ENCODE measurements at places on chromosomes 7 and 10.
A peak's percentile ranks its signal among the peaks of the same experiment; 100 is the strongest.

DNA sequence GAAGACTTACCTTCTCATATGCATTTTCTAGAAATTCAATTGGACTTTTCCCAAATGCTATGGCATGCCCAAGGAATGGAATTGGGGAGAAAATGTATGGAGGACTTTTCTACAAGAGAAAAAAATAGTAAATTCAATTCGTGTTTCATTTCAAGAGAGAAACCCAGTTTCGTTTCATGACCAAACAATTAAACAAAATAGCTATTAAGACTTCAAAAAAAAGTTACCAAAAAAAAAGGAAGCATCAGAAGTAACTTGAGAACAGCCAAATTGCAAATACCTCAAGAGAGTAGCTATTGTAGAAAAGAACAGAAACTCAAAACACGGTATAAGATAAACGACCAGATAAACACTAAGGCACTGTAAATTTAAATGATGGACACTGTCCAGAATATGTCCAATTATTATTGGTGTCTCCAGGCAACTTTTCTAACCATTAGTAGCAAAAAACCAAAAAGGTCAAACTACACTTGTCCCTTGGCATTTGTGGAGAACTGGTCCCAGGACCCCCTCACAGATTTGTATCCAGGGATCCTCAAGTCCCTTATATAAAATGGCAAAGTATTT, 2.4 kb downstream of the CYP51A1 start:
- no peak for DNase-seq

DNA sequence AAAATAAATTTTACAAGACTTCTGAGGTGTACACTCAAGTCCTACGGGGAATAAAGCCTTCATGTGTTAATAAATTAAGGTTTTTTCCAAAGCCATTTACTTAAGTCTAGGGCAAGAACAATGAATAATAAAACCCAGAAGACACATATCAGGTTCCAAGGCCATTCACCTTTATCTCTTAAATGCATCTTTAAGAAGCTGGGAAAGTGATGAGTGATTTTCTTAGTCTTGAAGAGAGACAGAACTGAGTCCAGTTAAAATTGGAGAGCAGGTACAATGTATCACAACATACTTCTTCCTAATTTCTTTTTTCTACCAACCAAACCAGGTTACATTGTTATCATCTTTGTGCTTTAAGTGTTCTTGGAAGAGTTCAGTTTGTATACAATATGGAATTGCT, 189.5 kb downstream of the RAPGEF5 start:
- no peak for DNase-seq

GRCh38 chr7:39971924-39972323, 21.9 kb downstream of the CDK13 start:
- no peak for DNase-seq

DNA sequence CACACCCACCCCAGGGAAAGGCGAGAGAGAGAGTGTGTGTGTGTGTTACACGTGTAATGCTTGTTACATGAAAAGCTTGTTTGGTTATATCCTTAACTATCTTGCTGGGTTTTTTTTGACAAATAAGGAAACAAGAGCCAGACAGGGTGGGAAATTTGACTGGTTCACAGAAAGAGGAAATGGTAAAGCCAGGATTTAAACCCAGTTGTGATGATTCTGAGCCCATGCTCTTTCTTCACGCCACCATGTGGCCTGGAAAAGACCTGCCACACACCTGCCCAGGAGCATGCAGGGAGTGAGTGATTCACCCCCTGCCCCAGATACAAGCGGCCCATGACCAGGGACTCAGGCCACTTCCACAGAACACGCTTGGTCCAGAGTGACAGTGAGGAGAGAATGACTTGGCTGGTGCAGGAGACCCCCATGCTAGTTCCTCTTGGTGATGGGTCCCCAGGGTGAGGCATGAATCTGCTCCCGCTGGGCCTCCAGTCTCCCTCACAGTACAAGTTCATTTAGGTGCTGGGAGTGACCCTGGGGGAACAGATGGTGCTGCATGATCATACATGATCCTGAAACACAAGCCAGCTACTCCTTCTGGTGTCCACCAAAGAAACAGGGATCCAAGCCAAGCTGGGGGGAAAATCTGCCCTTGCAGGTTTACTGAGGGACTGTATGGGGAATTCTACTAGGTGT, 21.0 kb upstream of the EIF5AL1 start:
- no peak for DNase-seq

- no peak for DNase-seq
These were observed 85.1 kb downstream of the LRRC4 start for GRCh38 chr7:127946111-127946510.

GRCh38 chr10:88383276-88383675, 199.8 kb downstream of the RNLS start:
- no peak for DNase-seq

DNA sequence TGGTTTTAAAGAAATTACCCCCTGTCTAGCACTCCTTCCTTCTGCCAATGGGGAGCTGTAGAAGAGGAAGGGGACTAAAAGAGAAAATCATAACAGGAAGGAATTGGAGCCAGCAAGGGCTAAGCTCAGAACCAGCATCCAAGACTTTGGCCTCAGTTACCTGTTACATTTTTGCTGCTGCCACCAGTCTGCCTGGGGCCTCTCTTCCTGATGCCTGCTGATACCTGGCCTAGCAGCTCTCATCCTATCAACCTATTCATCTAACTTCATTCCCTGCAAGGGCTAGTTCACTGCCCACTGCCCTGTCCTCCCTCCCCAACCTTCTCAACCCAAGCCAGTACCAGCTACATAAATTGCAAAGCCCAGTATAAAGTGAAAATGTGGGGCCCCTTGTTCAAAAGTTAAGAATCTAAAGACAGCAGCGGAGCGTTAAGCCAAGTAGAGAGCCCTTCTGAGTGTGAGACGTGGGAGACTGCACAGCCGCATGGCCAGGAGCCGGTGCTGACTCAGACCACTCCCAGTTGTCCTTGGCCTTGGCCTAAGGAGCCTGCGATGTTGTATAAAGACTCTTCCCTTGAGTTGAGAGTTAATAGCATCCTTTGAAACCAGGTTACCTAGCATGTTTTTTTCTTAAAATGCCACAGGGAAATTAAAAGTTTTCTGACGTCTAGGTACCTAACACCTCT, 13.2 kb upstream of the AOC1 start:
- no peak for DNase-seq

- no peak for DNase-seq
These were observed 20.2 kb upstream of the ADD3 start for GRCh38 chr10:109987452-109988211.

GRCh38 chr10:45379891-45380540, 6.0 kb downstream of the ALOX5 start:
- DNase-seq: no peak

DNA sequence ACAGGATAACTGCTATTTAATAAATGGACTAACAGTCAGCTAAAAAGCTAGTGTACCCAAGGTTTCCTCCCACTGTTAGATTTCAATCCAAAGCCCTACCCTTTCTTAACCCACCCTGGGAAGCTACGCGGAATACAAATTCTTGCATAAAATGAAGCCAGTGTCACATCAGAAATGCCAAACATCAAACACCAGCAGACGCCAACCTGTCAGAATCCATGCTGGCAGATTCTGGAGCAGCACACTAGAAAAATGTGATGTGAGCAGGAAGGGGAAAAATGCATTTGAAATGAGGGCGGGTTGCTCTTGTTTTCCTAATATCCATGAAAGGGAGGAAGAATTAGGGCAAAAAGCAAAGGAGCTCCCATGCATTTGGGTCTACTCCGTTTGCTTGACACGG, 16.1 kb upstream of the JCAD start:
- no peak for DNase-seq

DNA sequence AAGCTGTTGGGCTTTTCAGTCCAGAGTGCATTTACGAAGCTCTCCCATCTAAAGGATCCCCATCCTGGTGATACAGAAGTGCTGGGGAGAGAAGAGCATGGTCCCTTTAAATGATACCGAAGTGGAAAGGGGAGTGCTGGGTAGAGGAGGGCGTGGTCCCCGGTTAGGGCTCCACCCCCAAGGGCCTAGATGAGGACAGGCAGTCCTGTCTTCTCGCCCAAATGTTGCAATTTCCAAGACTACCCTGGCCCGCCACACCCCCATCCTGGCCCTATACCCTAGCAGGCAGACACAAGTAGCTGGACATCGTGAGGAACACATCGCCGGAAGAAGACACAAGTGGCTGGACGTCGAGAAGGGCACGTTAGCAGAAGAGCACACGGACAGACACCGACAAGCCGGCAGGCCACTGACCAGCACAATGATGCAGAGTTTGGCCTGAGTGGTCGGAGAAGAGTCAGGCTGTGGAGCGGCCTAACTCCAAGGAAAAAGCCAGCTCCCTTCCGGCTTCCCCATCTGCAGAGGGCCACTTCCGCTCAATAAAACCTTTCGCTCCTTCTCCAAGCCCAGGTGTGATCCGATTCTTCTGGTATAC, 439.5 kb upstream of the NRP1 start:
- no peak for DNase-seq

DNA sequence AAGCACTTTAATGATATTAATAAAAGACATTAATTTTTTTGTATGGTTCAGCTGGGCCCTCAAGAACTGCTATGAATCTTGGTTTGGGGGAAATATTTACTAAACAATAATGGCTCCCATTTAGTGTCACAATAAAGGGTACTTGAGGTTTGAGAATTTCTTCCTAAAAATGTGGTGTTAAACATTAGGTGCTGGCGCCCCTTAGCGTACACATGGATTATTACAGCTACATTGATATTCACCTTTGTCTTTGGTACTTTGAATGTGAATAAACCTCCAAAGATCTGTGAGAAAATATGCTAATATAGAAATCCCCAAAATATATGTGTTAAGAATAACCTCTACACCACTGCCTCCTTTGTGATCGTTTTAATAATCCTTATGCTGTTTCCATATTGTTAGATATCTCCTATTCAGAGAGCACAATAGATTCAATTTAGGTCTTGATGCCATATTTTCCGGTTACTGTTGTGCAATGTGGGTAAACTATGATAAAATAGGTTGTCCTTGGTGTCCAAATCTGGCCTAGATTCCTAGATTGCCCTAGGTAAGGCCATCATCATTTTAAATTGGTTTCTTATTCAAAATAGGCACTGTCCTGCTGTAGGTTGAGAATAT, 161.8 kb upstream of the CACNA2D1 start:
- no peak for DNase-seq

DNA sequence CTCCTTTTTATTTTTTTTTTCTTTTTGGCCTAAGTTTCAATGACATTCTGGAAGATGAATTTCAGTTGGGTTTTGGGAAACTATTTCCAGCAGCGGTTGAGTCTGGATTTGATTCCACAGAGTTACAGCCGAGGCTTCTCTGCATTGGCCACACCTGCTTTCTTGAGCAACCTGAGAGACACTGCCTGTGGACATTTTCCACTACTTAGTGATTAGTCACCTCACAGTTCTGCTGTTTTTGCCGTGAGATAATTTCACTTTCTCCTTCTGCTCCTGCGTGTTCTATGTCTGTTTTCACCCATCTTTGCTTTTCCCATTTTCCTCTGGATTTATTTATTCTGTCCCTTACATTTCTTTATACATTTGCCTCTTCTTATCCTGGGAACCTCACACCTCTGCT, 243.0 kb downstream of the BICC1 start:
- DNase-seq: no peak

DNA sequence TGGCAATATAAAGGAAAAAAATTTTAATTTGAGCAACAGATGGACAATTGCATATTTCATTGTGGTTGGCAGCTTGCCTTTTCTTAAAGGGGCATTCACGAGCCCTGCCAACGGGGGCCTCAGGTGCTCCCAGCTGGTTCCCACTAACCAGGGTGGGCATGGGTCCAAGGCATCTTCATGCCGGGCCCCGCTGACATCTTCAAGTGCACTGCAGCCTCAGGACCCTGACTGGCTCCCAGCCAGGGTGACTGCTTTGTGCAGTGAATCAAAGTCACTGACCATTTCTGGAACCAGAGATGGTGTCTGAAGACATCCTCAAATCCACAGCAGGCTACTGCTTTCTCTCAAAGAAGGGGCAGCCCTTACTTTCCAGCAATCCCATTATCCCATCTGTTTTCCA, 275.2 kb upstream of the MGMT start:
- no peak for DNase-seq

DNA sequence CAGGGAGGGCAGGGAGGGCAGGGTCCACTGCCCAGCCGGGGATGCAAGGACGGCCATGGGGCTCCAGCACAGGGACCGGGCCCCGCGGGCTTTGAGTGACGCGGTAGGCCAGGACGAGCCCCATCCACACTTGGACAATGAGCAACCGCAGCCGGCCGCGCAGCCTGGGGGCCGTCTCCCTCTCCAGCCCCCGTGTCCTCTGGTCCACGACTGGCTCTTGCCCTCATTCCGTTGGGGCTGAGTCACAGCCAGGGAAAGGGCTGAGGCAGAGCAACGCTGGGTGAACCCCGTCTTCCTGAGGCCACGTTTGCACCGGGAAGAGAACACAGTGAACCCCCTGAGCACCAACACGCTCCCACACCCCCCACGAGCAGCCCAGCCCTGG, 23.7 kb downstream of the SHH start:
- no peak for DNase-seq

DNA sequence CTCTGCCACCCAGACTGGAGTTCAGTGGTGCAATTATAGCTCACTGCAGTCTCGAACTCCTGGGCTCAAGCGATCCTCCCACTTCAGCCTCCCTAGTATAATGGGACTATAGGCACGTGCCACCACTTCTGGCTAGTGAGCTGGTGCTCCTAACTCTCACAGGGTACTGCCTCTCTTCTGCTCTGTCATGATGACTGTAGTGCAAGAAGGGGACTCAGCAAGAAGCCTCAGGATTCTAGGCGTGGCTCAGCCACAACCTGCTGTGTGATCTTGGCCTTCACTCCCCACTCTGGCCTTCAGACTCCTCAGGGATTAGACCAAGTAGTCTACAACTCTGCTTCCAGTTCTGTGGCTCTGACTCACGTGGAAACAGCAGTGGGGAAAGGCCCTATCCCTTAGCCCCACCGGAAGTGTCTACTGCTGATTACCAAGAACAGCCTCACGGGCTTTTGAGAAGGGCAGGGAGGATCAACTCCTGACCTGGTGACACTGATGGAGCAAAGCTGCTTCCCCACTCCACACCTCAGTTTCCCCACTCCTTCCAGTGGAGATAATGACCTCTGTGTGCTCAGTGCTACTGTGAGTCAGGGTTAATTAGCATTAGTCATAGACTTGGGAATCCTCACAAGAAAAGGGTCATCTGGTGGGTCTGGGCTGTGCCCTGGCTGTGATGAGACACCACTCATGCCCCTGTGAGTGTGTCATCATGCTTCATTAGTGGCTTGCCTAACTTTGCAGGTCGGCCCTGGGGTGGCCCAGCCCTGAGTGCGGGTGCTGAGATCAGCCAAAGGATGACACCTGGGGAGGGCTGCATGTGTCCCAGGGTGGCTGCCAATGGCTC, 41.1 kb downstream of the ZC3HC1 start:
- peak; percentile 23 for DNase-seq

- DNase-seq: no peak
These were observed 163.1 kb downstream of the ARHGAP12 start for GRCh38 chr10:31765541-31765940.

DNA sequence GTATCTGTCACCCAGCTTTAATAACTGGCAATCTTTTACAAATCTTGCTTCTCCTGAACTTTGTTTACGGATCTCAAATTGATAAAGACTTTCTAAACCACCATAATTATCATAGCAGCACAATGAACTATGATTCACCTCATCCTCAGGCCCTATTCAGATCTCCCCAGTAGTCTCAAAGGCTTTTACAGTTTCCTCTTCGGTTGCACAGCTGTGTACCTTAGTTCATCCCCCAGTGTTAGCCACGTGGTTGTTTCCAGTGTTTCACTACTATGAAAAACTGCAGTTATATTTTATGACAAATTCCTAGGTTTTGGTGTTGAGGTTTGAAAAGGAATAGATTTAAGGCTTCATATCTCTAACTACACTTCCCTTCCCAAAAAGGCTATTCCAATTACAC, 24.9 kb downstream of the PAXIP1 start:
- no peak for DNase-seq

GRCh38 chr7:157310676-157311185, 26.1 kb upstream of the DNAJB6 start:
- DNase-seq: no peak

Measured in activated CD8-positive, alpha-beta memory T cell treated with anti-CD3 and anti-CD28 coated beads for 48 hours (primary cell).